ENCODE measurements at places on chromosomes 1 and 21. TPM values are rescaled to one million over a fixed set of nuclear protein-coding genes. Genes with fewer than 3 reads are reported as not detected.

The C1orf116 gene
- total RNA-seq = 123 TPM

The AGBL4 gene
- 2.1 TPM for total RNA-seq

The OPRD1 gene
- total RNA-seq = not detected

DNA sequence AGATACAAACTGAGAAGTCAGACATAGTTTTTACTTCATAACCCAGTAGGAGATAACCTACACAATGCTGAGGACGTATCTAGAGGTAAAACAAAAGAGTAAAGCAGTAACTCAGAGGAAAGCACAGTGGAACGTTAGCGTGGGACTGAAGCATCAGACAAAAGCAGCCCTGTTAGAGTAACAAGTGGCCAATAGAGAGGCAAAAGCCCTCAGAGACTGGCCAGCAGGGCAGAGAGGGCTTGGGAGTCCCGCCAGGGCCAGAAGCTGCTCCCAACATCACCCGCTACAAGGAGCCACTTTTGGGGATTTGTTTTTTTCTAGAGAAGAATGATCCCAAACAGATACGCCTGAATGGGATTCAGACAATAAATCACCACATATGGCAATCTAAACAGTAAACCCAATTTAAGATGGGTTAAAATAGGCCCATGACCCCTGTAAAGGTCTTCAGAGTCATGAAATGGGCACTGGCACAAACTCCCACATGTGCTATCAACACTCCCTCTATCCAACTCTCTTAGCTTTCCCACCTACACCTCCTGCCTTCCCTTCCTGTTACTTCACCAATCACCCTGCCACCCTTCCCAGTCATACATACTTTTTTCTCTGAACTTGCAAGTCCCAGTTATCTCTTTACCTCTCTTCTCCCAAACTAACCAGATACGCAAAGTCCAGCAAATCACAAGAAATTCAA, 17.2 kb downstream of the TADA1 start:
- DNase-seq = no peak

GRCh38 chr1:218965821-218966220, 207.9 kb upstream of the LYPLAL1 start:
- DNase-seq = no peak

DNA sequence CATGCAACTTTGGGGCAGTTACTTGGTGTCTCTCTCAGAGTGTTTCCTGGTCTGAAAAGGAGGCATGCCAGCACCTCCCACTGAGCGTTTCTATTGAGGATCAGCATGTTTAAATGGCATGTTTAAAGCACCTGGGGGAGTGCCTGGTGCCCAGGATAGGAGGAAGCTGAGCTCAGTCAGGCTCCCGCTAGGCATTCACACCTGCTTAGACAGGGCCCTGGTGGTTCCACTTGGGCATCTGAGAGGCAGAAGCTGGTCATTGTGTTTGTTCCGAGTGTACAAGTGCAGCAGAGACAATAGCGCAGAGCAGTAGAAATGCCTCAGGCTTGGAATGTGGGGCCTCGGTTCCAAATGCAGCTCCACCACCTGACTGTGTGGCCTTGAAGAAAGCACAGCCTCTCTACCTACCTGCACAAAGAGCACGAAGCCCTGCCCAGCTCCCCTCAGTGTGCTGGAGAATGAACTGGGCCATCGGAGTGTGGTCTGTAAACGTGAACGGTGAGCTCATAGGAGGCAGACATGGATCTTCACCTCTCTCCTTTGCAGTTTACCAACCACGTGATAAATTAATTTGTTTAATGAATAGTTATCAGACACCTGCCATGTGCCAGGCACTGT, 20.3 kb upstream of the TMEM222 start:
- no peak for DNase-seq

DNA sequence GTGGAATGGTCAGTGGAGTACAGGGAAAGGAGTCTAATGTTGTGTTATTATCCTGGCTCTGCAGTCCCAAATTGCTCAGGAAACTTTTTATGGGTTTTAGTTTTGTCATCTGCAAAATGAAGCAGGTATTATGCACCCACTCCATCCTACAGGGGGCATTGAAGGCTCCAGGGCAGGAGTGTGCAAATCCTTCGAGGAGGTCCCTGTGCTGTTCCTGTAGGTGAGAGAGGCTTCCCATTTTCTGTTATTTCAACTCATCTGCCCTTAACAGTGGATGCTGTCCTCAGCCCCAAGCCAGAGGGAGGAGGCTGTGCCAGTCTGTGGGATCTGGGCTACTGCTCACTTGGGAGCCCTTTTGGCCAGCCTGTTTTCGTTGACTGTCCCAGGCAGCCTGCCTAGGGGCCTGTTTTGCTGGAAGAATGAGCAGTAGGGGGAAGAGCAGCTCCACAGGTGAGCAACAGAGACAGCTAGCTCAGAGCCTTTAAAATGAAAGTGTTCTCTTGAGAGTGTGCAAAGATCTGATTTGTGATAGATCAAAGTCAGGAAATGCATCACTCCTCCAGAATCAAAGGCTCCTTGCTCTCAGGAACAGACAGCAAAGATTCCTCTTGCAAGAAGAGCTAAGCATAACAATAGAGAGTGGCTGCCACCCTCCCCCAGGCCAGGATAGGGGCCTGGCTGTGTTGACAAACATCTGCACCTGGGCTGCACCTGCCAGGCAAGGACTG, 317.6 kb upstream of the PROX1 start:
- DNase-seq = no peak

DNA sequence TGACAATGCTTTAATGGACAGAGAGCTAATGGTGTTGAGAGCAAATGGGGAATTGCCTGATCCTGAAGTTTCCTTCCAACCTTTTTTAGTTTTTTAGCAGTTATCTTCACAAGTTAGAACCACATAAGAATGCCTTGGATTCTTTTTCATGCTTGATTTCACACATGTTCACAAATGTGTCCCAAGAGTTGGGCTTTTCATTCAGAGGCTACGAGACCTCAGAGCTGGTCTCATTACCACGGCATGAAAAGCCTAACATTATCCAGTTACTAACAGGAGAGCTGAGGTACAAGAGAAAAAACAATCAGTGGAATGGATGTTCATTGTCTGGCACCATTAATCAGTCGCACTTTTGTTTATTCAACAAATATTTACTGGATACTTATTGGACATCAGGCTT, 340.6 kb downstream of the ZNF326 start:
- DNase-seq = no peak

All from lower lobe of right lung (tissue), 2 donors.